ENCODE measurements at places on chromosomes 7 and 10.

GRCh38 chr7:110307776-110308175 lies 783.2 kb upstream of the LRRN3 start:
- no peak for DNase-seq

- DNase-seq, result no peak
Measured at GRCh38 chr7:116316838-116317628, 106.7 kb downstream of the TES start.

- no peak for DNase-seq
Measured at GRCh38 chr7:153522261-153522660, 529.9 kb upstream of the DPP6 start.

DNA sequence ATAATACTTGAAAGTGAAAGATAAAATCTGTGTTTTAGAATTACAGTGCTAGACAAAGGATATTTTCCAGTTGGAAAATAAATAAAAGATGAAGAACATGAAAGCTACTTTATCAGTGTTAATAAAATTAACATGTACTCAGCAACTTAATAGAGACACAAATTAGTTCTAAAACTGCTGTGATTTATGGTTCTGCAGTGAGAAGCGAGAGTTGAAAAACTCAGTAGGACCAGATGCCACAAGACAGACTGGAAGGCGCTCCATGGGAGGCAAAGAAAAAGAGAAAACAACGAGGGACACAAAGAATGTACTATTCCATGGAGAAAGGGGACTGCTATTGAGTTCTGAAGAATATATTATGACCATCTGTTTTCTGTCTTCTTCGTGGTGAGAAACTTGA lies 590.4 kb downstream of the PHTF2 start:
- no peak for DNase-seq

DNA sequence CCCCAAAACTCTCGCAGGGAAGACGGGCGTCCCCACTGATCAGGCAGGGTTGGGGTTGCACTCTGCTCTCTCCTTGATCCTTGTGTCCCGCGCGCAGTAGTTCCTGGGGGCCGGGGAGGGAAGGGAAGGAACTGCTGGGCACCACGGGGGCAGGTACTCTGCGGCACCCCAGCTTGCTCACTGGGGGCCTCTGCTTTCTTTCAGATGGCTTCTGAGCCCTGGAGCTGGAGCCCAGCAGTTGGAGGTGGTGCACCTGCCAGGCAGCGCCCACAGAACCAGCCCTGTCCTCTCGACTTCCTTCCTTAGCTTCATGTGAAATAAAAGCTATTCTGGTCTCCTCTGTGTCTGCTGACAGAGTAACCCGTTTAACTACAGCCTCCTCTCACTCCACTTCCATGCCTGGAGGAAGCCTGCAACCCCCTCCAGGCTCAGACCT lies 12.2 kb downstream of the PLAC9 start:
- peak; percentile 14 for DNase-seq

- DNase-seq, result no peak
Measured at GRCh38 chr10:14681305-14681704, 93.4 kb downstream of the FAM107B start.

DNA sequence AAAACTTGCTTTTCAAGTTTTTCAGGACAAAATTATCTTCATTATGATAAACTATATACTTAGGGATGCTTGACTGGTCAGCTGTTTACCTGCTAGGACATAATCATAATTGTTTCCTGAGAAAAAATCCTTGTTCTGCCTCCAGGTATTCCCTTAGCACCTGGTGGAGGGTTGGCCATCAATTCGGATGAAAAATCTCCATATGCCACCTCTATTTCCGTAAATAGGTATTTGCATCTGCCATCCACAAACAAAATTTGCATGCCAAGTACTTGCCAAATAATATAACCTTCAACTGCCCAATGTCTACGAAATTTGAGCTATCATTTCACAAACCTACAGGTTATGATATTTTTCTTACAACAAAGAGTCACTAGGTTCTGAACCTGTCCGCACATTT lies 126.2 kb downstream of the RNF133 start:
- DNase-seq, result no peak

DNA sequence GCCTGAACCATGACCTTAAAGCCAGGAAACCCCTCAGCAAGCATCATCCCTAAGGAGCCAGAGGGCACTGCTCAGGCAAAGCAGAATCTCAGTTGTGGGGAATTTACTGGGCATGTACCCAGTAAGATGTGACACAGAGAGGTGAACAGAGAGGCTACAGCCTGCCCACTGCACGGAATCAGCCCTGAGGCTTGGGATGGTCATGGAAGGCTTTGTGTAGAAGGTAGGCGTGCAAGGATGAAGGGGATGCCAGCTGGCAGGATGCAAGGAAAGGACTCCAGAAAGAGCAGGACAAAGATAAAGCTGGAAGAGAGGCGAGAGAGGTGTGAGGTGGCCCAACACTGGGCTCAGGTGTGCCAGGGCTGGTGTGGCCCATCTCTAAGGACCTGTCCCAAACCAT lies 2.4 kb upstream of the AIFM2 start:
- DNase-seq, result no peak

- DNase-seq, result no peak
Measured at GRCh38 chr10:68118657-68119056, 9.4 kb downstream of the MYPN start.

- peak; percentile 98 for DNase-seq
Measured at GRCh38 chr10:69123747-69124562, at the start of gene VPS26A. TSS of gene VPS26A (plus strand) at chr10:69124178. CDS start at chr10:69124278, 100 bp downstream.

- no peak for DNase-seq
Measured at GRCh38 chr10:49488056-49488717, 50.7 kb downstream of the ERCC6 start.

- DNase-seq, result peak; percentile 41
Measured at GRCh38 chr10:110566472-110567200, 859 bp upstream of the SMC3 start.

GRCh38 chr10:112713411-112713810 lies 236.6 kb upstream of the TCF7L2 start:
- DNase-seq, result no peak

DNA sequence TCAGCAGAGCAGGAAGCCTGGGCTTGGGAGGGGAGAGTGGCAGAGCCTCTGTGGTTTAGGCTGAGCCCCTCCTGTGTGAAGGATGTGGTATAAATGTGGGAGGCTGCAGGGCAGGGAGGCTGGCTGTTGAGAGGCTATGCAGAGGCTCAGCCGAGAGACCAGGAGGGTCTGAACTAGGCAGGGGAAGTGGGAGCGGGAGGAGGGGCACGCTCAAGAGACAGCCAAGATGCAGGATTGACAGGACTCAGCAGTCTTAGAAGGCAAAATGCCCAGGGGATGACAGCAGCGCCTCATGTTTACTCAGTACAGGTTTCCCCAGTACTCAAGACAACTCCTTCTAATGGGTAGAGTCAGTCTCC lies 24.3 kb downstream of the BTBD16 start:
- DNase-seq, result no peak

DNA sequence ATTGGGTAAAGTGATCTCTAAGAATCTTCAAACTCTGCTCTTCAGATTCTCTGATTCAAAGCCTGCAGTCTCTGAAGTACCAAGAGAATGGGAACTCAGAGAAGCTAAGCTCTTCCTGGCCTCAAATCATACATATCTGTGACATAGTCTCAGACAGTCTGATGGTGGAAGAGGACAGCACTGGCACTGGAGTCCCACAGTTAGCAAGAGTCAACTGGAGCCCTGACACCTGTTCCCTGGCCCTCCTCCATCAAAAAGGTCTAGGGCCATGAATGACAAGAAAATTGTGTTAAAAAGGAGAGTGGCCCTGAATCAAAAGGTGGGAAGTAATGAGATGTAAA lies 37.7 kb downstream of the PRSS2 start:
- no peak for DNase-seq

- no peak for DNase-seq
Measured at GRCh38 chr7:99132595-99133321, 11.2 kb downstream of the SMURF1 start.

DNA sequence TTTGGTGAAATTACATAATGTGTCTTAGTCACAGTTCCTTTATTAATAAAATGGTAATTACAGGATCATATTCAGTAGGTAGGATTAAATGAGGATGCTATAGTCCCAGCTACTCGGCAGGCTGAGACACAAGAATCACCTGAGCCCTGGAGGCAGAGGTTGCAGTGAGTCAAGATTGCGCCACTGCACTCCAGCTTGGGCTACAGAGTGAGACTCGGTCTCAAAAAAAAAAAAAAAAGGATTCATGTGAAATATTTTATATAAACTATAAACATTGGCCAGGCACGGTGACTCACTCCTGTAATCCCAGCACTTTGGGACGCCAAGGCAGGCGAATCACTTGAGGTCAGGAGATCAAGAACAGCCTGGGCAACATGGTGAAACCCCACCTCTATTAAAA lies 197.9 kb downstream of the IMMP2L start:
- DNase-seq, result no peak

DNA sequence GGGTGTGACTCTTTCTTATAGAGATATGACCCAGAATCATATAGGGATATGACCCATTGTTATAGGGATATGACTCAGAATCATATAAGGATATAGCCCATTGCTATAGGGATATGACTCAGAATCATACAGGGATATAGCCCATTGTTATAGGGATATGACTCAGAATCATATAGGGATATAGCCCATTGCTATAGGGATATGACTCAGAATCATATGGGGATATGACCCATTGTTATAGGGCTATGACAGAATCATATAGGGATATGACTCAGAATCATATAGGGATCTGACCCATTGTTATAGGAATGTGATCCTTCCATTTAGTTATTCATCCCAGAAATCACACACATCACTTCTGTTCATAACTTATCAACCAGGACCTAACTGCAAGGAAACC lies 312.2 kb upstream of the ADARB2 start:
- DNase-seq, result no peak

DNA sequence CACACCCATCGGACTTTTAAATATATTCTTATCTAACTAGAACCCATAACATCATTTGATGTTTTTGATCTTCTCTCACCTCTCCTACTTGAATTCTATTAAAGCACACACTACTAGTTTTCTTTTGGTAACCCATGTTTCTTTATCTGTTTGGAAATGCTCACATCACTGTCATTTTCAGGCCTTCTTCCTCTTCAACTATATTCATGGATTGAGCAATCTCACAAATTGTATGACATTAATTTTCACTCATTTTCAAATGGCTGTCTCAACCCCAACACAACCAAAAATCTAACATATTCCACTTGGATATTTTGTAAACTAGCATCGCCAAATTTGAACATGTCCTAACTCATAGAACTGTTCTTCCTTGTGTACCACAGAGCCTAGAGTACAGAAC lies 488.0 kb upstream of the SEMA3A start:
- no peak for DNase-seq

GRCh38 chr10:114708717-114709335 lies 50.8 kb upstream of the ABLIM1 start:
- no peak for DNase-seq

- no peak for DNase-seq
Measured at GRCh38 chr10:93568105-93568390, 1.6 kb downstream of the FFAR4 start.

- DNase-seq, result peak; percentile 74
Measured at GRCh38 chr7:138981332-138982203, at the start of gene KIAA1549. TSS of gene KIAA1549 (minus strand) at chr7:138981389. CDS start at chr7:138981269, 120 bp downstream.

DNA sequence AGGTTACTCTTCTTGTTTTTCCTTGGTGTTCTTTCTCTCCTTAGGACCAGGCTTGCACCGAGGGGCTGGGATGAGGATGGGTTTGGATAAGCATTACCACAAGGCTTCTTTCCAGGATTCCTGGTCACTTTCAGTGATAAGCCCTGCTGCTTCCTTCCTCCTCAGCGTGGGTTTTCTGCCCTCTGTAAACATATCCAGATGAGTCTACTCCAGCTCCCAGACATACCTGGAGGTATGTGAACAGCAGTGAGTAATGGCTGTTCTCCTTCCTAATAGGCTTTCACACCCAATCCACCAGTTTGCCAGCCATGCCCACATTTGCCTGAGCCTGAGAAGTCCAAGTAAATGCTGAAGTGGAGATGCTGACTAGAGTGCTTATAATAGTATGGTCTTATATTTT lies 229.8 kb upstream of the YAE1 start:
- DNase-seq, result no peak

DNA sequence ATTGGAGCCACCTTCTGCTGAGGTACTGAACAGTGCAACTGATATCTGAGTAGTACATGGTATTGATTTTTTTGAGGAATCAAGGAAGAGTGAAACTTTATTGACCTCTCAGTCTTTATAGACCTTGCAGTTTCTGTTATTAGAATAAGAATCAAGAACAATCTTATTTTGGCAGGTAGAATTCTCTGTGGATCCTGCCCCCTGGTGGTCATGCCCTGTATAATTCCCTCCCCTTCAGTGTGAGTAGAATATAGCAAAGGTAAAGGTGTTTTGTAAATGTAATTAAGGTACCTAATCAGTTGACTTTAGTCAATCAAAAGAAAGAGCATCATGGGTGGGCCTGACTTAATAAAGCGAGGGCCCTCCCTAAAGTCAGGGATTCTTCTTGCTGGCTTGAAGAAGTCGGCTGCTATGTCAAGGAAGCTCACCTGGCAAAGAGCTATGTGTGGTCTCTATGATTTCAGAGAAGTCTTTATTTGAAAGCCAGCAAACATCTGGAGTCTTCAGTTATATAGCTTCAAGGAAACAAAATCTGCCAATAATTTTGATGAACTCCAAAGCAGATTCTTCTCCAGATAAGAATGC lies 142.8 kb downstream of the LSM5 start:
- DNase-seq, result peak; percentile 69

GRCh38 chr7:2870471-2870931 lies 26.4 kb upstream of the GNA12 start:
- DNase-seq, result peak; percentile 49

DNA sequence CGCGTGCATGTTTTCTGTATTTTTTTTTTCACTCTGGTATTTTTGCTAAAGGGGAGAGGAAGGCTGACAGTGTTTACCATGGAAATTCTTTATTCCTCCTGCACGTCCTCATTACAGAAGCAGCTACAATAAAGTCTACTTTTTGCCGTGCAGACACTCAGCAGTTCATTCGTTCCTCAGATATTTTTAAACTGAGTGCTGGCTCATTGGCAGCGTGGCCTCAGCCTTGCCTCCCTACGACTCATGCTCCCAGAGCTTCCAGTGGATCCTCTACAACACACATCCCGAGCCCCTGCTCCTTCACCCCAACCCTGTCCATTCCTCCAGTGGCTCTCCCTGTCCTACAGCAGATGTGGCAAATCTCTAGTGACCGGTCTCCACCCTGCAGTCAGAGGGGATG lies 239.2 kb upstream of the ZMIZ1 start:
- no peak for DNase-seq

DNA sequence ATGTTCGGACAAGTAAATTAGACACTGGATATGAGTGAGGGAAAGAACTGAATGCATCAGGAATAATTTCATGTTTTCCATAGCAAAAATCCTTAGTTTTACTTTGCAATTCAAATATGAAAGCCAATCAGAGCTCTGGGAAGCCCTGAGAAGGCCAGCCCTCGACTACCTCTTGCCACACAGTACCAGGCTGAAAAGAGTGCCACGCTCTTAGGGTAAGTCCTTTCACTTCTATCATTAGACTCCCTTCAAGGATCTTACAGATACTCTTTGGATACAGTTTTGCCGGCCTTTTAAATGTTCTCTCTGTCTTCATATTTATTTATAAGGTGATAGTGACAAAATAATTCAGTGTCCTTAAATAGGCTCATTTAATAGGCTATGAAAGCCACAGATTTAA lies 1.9 kb downstream of the COBL start:
- DNase-seq, result no peak

- no peak for DNase-seq
Measured at GRCh38 chr7:152854386-152854785, 94.8 kb downstream of the ACTR3B start.
